ENCODE measurements at places on chromosomes 16 and 17.

GRCh38 chr16:89619840-89620239 is 6.4 kb downstream of the DPEP1 start:
- no peak for DNase-seq

GRCh38 chr16:14155572-14156190 is 84.6 kb downstream of the MRTFB start:
- no peak for DNase-seq

DNA sequence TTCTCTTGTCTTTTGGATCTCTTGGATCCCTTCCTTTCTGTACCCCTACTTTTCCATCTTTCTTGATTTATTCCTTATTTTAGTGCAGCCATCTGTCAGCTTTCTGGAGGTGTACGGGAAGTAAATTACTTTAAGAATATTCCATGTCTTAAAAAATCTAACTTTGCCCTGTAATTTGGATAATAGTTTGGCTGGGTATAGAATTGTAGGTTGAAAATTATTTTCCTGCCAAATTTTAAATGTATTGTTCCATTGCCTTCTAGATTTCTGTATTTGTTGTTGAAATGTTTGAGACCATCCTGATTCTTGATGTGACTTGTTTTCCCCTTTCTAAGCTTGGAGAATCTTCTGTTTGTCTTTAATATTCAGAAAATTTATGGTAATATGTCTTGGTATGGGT is 2.1 kb downstream of the DDX19B start:
- no peak for DNase-seq

DNA sequence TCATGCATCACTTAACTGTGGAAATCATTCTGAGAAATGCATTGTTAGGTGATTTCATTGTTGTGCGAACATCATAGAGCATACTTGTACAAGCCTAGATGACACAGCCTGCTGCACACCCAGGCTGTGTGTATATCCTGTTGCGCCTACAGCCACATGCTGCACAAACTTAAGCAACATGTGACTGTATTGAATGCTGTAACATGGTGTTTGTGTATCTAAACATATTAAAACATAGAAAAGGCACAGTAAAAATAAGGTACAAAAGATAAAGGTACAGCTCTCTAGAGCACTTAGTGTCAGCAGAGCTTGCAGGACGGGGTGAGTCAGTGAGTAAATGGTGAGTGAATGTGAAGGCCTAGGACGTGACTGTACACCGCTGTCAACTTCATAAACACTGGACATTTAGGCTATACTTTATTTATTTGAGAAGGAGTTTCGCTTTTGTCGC is 11.9 kb downstream of the FOXK2 start:
- DNase-seq: peak; percentile 17

DNA sequence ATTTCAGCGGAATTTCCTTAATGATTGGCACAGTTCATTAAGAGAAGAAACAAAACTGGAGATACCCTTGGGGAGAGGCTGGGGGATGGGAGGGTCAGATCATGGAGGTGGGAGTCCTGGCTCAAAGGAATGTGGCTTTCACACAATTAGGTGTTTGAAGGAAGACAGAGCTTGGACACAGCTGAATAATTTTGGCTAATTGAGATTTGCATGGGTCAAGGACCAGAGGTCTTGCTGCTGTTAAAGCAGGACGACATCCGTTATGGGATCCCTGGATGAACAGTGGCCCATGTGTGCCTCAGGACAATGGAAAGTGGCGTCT is 160.3 kb downstream of the HS3ST3B1 start:
- no peak for DNase-seq
